ENCODE measurements at places on chromosomes 5 and 9. TPM values are rescaled to one million over a fixed set of nuclear protein-coding genes. Genes with fewer than 3 reads are reported as not detected.

Gene FAM151B
- 3.1 TPM for total RNA-seq

Gene CCDC152
- total RNA-seq: 4.0 TPM

Gene SPAG8
- 2.4 TPM for total RNA-seq

Gene GABRA6
- not detected for total RNA-seq

Gene PCDH12
- under 0.01 TPM for total RNA-seq

Gene TRIM36
- total RNA-seq: 1.5 TPM

Gene CDO1
- total RNA-seq: 19.0 TPM

Gene NUTM2F
- not detected for total RNA-seq

Gene BAAT
- total RNA-seq: under 0.01 TPM

Gene DCAF12
- 17.0 TPM for total RNA-seq

Gene SPINK4
- total RNA-seq: not detected

Gene PLPPR1
- not detected for total RNA-seq

Gene COL15A1
- 2.4 TPM for total RNA-seq

Gene FAM53C
- 21.3 TPM for total RNA-seq

Gene IQGAP2
- total RNA-seq: 0.17 TPM

Gene PCDHGB6
- total RNA-seq: 1.3 TPM

Gene GMCL2
- total RNA-seq: not detected

Gene SEMA5A
- total RNA-seq: 6.4 TPM

Gene WNT8A
- total RNA-seq: not detected

Measured in bronchus fibroblast of lung (primary cell).